Adipose tissue (tissue), 3 donors: ENCODE measurements at places on chromosomes 16 and 17. TPM values are rescaled to one million over a fixed set of nuclear protein-coding genes. Genes with fewer than 3 reads are reported as not detected.

The CCNF gene
- 1.4 TPM for polyA plus RNA-seq

The OVCA2 gene
- polyA plus RNA-seq, result 30.9 TPM

The GRB7 gene
- 29.6 TPM for polyA plus RNA-seq

The SPIRE2 gene
- 3.4 TPM for polyA plus RNA-seq

The ZNF213 gene
- polyA plus RNA-seq, result 5.1 TPM

The UTS2R gene
- not detected for polyA plus RNA-seq

The PRAC2 gene
- not detected for polyA plus RNA-seq

The STXBP4 gene
- 1.5 TPM for polyA plus RNA-seq
